ENCODE measurements at places on chromosomes 13 and 19. TPM values are rescaled to one million over a fixed set of nuclear protein-coding genes. Genes with fewer than 3 reads are reported as not detected.

FGF9 gene
- total RNA-seq: 2.8 TPM

OLFM2 gene
- 17.5 TPM for total RNA-seq

IL11 gene
- not detected for total RNA-seq

PIAS4 gene
- total RNA-seq: 13.9 TPM

ANGPTL8 gene
- total RNA-seq: not detected

PEAK3 gene
- 0.62 TPM for total RNA-seq

All from ovary (tissue), 10 donors.